Liver (tissue), 10 donors: ENCODE measurements at places on chromosomes 6 and 20. TPM values are rescaled to one million over a fixed set of nuclear protein-coding genes. Genes with fewer than 3 reads are reported as not detected.

Gene SLC17A9
- 56.0 TPM for polyA plus RNA-seq

Gene C4B
- 3,560 TPM for polyA plus RNA-seq

Gene ID1
- 33.9 TPM for polyA plus RNA-seq

Gene HEY2
- polyA plus RNA-seq: 2.0 TPM

Gene TBX18
- polyA plus RNA-seq: not detected

Gene ELOVL2
- polyA plus RNA-seq: 16.5 TPM

Gene PTPRK
- polyA plus RNA-seq: 32.3 TPM

Gene MAN1A1
- polyA plus RNA-seq: 68.2 TPM

Gene DAAM2
- 3.9 TPM for polyA plus RNA-seq

Gene TENT5A
- 9.6 TPM for polyA plus RNA-seq

Gene SAPCD1
- 0.68 TPM for polyA plus RNA-seq

Gene IMPG1
- not detected for polyA plus RNA-seq
